ENCODE measurements at places on chromosomes 2 and 18. TPM values are rescaled to one million over a fixed set of nuclear protein-coding genes. Genes with fewer than 3 reads are reported as not detected.

GRCh38 chr18:42480441-42480840 lies 525.4 kb downstream of the PIK3C3 start:
- DNase-seq: no peak

- DNase-seq: no peak
Observed at GRCh38 chr2:28697602-28698149, 54.0 kb upstream of the PPP1CB start.

GRCh38 chr18:51623653-51624052 lies 426.2 kb upstream of the MEX3C start:
- DNase-seq: no peak

DNA sequence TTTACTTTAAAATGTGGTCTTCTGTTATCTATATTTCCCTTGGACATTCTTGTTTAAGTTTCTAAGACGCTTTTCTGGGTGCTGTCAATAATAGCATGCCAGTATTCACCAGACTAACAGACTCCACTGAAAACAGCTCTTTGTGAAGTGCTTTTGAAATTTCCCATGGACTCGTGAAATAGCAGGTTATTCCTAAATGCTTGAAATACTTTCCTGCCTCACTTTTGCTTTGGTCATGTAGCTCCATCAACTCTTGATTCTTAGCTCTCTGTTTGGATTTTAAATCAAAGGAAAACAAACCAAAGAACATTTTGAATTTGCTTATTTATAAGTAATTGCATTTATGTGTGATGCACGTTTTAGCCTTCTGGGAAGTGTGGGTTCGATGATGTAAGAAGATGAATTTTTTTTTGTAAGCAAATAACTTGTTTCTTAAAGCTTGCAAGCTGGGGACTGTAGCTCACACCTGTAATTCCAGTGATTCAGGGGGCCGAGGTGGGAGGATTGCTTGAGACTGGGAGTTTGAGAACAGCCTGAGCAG lies 147.8 kb downstream of the WDSUB1 start:
- no peak for DNase-seq

GRCh38 chr18:56532176-56532840 lies 106.1 kb downstream of the TXNL1 start:
- no peak for DNase-seq

- DNase-seq: no peak
Observed at GRCh38 chr2:221731432-221732145, 159.5 kb upstream of the EPHA4 start.

DNA sequence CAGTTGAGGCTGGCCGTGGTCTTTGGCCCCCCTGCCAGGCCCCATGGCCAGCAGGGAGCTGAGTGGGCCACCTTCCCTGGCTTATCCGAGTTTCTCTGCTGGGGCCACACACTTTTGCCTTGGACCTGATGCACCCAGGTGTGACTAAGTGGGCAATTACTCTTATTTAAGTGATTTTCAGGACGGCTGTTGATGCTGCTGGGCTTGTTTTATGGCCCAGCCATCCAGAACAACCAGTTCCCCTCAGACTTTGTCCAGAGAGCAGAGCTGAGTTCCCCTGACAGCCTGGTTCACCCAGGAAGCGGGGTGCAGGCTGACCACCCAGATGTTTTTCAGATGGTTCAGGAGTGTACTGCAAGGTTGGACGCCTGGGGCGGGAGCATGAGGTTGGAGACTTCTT lies 68.8 kb downstream of the GLI2 start:
- DNase-seq: no peak

DNA sequence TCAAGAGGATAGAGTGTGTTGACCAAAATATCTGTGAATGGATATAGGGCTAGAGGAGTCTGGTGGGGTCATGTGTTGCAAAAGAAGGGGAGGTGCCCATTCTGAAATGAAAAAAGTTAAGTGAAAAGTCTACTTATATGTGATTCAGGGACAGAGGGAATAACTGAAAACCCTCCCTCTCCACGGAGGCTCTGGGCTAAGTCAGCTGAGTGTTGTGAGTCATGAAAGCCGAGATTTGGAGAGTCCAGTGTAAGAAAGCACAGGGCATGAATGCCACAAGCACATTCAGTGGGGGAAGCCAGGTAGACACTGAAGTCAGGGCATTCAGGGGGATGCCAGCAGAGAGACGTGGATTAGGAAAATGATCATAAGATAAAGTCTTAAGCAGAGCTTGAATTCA lies 871.9 kb downstream of the TSN start:
- DNase-seq: no peak

DNA sequence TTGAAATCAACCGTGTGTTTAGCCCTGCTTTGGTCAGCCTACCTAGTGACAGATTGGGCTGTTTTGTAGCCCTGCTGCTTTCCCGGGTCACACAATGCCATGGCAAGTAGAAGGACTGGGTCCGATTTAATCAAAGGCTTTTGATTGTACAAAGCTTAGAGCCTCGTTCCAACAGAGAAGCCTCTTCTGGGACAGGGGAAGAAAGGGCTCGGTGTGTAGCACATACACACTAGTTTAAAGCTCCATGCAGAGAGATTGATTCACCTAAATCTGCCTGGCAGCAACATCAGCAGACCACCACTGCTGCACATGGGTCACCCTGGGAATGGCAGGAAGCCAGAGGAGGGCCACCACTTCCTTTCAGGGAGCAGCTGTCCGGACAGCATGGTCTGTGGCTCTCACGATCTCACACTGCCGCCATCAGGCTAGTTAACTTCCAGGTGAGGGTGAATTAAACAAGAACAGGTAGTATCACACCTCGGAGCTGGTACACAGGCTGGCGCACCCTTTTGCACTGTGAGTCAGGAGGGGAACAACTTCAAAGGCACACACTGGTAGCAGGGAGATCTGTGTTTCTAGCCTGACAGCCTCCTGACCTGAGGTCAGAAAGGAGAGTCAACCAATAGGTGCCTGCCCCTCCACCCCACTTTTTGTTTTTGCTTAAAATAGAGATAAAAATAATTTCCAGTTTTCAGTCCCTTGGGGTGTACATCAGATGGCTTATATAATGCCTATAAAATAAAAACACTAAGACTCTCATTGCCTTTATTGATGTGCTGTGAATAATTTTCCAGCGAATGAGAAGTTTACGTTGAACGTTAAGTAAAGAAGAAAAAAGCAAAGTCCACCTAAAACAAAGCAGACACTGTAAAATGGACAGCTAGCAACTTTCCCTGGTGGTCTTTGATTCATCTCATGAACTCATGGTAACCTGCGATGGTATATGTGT lies 108.5 kb downstream of the CDCA7 start:
- peak; percentile 54 for DNase-seq

DNA sequence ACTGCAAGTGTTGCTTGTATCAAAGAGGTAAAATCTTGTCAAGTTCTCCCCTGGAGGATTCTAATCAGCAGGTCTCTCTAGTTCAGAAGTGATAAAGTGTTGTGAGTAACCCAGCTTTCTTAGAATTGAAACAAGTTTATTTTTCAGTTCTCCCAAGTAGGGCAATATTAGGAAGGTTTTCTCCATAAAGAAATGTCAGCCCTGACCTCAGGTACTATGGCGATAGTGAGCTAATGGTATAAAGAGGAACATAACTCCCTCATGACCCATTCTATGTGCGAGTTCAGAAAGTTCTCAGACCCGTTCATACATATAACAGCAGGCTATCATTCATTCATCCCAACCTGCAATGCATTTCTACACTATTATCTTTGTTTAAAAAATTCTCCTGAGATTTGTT lies 421.1 kb upstream of the SETBP1 start:
- DNase-seq: no peak

DNA sequence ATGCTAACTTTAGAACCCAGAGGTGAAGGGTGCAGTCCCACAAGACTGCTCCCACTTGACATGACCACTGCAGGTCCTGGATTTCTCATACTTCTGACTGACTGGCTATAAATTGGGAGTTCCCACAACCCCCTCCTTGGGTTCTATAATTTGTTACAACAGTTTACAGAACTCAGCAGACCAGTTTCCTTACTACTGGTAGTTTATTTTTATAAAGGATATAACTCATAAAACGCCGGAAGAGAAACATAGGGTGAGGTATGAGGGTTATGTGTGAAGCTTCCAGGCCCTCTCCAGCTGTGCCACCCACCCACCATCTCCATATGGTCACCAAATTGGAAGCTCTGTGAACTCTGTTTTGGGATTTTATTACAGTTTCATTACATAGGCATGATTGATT lies 839.6 kb downstream of the TSN start:
- DNase-seq: no peak

DNA sequence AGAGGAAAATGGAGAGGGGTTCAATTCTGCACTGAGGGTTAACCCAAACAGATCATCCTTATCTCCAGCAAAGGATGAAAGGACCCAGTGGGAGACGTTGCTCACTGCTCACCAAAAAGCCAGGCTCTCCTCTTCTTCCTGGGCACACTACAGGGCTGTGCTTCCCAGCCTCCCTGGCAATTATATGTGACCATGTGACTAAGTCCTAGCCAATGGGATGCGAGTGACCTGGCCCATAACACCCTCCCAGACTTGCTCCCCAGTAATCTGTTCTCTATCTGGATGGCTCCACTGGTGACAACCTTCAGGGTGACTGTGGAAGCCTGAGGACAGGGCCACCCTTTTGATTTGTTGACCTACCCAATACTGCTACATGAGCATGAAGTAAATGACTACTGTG lies 10.9 kb upstream of the PRKCE start:
- no peak for DNase-seq

DNA sequence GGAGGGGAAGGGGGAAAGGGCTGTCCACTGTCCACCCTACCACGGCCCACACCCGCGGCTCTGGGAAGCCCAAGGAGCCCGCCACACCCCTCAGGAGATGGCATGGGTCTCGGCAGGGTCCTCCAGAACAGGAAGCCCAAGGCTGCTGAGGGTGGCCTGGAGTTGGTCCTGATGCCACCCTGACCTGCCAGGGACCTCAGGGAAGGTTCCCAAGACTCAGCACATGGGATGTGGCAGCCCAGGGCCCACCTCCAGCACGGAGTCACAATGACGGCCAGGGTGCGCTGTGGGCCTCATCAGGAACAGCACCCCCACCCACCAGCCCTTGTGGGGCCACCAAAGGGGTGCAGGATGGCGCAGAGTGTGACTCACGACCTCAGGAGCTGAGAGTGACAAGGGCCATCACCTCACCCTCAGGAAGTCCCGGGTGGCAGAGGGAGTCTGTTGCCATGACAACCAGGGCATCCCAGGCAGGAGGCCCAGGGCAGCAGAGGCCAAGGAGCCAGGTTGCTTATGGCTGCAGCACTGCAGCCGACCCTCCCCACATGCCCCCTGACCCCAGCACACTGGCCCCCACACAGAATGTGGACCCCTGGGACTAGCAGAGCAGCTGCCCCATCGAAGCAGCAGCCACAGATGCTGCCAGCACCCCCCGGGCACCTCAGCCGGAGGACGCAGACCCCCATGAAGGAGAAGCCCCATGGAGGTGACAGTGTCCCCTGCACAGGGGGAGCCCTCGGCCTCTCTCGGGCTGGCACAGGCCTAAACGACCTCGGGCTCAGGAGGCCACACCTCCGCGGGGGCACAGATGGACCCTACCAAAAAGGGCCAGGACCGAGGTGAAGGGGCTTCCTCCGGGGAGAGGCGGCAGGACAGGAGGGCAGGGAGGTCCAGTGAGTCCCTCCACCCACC lies 34.3 kb downstream of the KIF1A start:
- no peak for DNase-seq

GRCh38 chr2:231597627-231598026 lies 5.0 kb downstream of the TEX44 start:
- no peak for DNase-seq

DNA sequence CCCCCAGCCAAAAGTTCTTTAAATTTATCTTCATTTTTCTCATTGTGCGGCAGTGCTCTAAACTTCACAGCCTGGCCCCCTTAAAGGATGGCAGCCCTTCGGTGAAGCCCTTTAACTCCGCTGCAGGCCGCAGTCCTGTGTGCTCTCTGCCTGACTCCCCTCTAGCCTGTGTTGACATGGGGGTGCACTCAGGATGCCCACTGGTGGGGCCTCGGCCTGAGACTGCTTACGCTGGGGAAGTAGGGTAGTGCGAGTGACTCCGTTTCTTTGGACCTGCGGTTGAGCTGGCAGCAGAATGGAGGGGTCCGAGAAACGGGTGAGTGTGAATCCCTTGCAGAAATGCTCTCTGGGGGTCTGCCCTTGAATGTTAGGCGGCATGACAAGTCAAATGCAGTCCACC lies 5.6 kb downstream of the RAB12 start:
- no peak for DNase-seq

- peak; percentile 85 for DNase-seq
Observed at GRCh38 chr2:9095690-9096089, 92.2 kb upstream of the MBOAT2 start.

GRCh38 chr2:224982910-224983711 lies 59.2 kb downstream of the DOCK10 start:
- DNase-seq: no peak

DNA sequence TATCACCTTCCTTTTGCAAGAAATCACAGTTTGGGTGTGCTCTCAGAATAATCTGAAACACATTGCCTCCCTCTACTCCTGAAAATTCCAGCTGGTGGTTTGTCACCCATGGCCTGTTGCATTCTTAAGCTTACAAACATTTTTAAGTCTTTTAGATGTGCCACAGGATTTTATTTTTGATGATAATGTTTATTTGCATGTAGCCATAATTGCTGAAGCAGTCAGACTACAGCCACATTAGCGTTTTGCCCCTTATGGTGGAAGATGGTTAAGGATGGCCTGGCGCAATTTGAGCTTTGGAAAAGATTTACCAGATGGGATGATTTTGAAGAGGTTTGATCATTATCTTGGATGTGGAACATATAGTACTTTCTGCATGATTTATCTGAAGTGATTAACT lies 439.5 kb downstream of the MEIS1 start:
- DNase-seq: no peak

DNA sequence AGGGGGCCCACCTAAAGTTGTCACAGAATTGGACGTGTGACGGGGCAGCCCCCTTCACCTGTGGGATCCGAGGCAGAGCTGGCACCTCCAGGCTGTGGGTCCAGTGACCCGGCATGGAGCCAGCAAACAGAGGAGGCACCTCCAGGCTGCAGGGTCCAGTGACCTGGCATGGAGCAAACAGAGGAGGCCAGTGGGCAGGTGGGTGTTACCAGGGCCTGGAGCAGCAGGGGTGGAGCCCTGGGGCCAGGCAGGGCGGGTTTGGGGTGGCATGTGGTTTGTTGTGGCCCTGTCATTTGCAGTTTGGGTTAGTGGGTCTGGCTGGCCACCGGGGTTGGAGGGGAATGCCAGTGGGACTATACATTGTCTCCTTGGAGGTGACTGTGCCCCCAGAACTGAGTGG lies 68.2 kb downstream of the HPCAL1 start:
- no peak for DNase-seq

DNA sequence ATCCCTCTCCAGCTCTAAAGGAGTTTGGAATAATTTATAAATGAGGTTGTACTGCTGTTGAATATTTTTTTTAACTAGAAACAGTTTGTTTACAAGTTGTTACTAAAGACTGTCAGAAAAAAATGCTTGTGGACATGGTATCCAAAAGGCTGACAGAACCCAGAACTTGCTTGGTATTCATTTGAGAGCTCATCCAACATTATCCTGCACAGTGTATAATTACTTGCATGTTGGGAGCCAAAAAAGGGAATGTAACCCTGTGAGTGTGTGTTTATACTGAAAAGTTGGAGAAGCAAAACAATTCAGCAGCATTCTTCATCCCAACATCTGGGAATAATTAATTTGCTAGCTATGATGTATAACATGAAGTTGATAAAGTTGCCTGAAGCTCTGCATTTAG lies 42.1 kb upstream of the EHBP1 start:
- no peak for DNase-seq

Gene ARHGAP28
- 133 TPM for total RNA-seq

Gene TUBA3E
- not detected for total RNA-seq

Gene TEKT4
- not detected for total RNA-seq

Gene DNER
- total RNA-seq: not detected

Gene MAPRE3
- total RNA-seq: 2.8 TPM

Gene ABCG8
- total RNA-seq: not detected

Gene AKAIN1
- not detected for total RNA-seq

Data from endodermal cell (in vitro differentiated cells).